T-helper 9 cell (primary cell): ENCODE measurements at places on chromosomes 5 and 9.

DNA sequence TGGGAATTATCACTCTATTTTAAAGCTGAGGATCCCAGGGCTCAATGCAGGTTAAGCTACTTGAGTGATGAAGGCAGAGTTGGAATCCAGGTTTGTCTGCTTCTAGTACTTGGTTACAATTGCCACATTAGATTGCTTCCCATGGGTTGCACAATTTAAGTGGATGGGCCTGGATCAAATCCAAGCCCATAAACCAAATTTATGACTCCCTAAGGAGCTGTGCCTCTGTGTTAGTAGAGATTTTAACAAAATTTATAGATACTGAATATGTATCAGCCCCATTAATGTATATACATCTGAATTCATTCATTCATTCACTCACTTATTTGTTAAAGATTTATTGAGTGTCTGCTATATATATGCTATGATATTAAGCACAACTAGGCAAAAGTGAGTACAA lies 332.3 kb upstream of the KLF9 start:
- DNase-seq, result no peak

- DNase-seq, result no peak
These were observed 72.0 kb downstream of the RETREG1 start for GRCh38 chr5:16544607-16545374.

DNA sequence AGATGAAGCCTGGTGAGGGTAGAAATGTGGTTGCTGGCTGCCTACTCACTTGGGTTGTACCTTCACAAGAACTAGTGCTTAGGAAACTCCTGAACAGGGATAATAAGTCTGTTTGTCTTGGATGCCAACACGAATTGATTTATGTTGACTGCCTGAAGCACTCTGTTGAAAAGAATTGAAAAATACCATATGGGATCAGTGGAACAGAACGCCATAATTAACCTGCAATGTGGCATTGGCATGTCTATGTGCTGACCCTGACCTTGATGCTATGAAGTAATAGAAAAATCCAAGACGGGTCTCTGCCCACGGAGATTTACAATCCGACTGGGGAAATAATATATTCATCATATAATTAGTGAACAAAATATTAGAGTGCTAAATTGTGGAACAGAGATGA lies 10.5 kb downstream of the LIX1 start:
- DNase-seq, result no peak

GRCh38 chr9:70617033-70617828 lies 202.8 kb upstream of the KLF9 start:
- no peak for DNase-seq

GRCh38 chr9:17031546-17031945 lies 103.3 kb upstream of the CNTLN start:
- DNase-seq, result no peak

- DNase-seq, result no peak
These were observed 274.0 kb upstream of the CDH9 start for GRCh38 chr5:27312291-27312893.

- DNase-seq, result no peak
These were observed 45.1 kb upstream of the TESK1 start for GRCh38 chr9:35559792-35560530.

GRCh38 chr5:169980418-169981053 lies at the start of gene INSYN2B:
Gene INSYN2B (minus strand): TSS chr5:169980495. CDS start chr5:169883898, 96,597 bp downstream.
- DNase-seq, result no peak

GRCh38 chr9:92402360-92402759 lies 2.0 kb downstream of the OGN start:
- DNase-seq, result no peak

DNA sequence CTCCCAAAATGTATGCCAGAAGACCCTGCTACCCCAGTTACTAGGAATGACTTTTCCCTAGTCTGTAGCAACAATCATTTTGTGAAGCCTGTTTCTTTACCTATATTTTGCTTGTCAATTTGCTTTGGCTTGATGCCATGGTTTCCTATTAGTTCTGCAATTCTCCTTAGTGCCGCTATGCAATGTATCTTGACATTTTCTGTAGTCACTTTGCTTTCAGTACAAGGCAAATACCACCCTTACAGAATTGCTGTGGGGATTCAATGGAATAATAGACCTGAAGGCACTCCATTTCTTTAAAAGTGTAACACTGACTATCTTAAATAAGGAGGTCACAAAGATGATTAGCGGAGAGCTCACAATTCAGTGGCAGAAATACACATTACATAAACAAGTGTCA lies 291.1 kb downstream of the NR2F1-AS1 start:
- no peak for DNase-seq

GRCh38 chr9:113790093-113790492 lies 86.0 kb upstream of the ZNF618 start:
- DNase-seq, result no peak

- DNase-seq, result no peak
These were observed 1006.9 kb upstream of the CTNND2 start for GRCh38 chr5:12911156-12911555.

- no peak for DNase-seq
These were observed 49.7 kb downstream of the MYO10 start for GRCh38 chr5:16886366-16886736.

DNA sequence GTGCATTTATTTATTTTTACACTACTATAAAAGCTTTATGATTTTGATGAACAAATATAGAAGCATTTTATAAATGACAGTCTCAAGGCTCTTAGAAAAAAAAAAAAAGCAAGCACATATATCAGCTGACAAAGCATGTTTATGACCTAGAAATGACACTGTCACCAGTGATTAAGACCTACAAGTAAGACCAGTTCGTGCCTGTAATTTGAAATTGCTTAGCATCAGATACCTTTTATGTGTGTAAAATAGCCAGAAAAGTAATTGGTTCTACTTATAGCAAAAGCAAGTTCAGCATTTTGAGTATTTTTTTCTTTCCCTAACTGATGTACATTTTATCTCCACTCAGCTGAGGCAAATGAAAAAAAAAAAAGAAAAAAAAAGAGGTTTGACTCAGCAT lies 808.4 kb downstream of the CDH18 start:
- no peak for DNase-seq

DNA sequence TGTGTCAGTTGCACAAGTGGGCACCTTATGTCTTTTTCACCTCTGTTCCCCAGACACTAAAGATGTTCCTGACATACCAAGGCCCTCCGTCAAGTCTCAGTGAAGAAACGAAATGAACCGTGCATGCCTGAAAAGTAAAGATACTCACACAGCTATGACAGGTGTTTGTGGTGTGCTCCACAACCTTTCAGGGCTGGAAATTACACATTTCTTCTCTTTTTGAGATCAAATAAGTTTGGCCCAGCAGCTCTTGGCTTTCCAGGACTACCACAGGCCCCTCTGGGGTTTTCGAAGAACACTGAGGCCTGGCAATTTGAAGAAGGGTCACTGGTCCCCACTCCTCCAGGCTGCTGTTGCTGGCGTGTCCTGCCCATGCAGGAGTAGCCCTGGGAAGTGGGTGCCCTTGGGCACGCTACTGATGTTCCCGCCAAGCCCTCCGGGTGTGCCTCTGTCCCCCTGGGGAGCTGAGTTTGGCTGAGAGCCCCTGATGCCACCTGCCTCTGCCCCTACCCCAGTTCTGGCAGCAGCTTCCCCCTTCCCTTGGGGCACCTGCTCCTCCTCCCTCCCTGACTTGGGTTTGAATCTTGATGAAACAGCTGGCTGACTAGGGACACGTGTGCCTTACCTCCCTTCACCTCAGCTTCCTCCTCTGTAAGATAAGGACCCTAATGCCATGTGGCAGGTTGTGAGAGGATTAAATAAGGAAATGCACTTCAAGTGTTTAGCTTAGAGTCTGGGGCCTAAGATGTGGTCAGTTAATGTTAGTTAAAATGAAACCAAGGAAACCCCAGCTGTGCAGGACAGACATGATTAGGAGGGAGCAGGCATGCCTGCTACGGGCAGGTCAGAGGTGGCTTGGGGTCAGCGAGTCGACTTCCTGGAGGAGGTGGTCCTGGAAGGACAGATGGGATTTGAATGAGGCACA lies 49.1 kb upstream of the GADD45G start:
- DNase-seq, result no peak

GRCh38 chr5:169817031-169817430 lies 163.3 kb downstream of the INSYN2B start:
- no peak for DNase-seq

- no peak for DNase-seq
These were observed 123.5 kb downstream of the TSSK1B start for GRCh38 chr5:113311301-113311700.

DNA sequence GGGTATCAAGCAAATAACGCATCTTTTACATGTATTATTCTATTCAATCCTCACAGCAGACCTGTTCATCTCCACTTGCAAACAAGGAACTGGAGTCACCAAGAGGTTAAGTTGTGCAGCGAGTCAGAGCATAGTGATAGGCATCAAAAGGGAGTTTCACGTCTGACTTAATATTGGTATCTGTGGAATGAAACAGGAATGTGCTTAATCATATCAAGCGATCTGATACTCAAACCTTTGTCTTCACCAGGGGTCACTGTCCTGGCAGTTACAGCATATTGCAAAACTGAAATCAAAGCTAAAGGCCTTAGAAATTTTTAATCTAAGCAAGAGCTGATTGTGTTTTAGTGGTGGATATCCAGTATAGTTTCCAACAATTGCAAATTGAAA lies 271.6 kb downstream of the PLK2 start:
- no peak for DNase-seq

GRCh38 chr5:140329739-140330481 lies 16.5 kb downstream of the HBEGF start:
- DNase-seq, result no peak

DNA sequence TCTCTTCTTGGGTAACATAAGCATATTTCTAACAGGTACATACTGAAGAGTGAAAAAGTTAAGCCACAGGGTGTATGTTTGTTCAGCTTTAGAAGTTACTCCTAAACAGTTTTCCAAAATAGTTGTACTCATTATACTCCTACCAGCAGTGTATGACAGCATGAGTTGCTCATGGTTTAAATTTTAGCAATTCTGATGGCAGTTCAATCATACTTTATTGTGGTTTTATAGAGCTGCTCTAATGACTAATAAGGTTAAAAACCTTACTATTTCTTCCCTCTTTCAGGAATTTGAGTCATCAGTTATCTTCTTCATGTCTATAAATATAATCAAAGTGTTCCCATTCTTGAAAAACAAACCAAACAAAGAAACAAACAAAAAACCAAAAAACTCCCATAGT lies 81.5 kb downstream of the CAAP1 start:
- no peak for DNase-seq

GRCh38 chr5:60274747-60275146 lies 381.2 kb upstream of the PDE4D start:
- no peak for DNase-seq

- DNase-seq, result no peak
These were observed 18.1 kb downstream of the ANKS6 start for GRCh38 chr9:98778251-98778650.

- DNase-seq, result no peak
These were observed 14.4 kb upstream of the CDC20B start for GRCh38 chr5:55187370-55187769.

- DNase-seq, result no peak
These were observed 8.3 kb downstream of the HNRNPH1 start for GRCh38 chr5:179615203-179615602.

DNA sequence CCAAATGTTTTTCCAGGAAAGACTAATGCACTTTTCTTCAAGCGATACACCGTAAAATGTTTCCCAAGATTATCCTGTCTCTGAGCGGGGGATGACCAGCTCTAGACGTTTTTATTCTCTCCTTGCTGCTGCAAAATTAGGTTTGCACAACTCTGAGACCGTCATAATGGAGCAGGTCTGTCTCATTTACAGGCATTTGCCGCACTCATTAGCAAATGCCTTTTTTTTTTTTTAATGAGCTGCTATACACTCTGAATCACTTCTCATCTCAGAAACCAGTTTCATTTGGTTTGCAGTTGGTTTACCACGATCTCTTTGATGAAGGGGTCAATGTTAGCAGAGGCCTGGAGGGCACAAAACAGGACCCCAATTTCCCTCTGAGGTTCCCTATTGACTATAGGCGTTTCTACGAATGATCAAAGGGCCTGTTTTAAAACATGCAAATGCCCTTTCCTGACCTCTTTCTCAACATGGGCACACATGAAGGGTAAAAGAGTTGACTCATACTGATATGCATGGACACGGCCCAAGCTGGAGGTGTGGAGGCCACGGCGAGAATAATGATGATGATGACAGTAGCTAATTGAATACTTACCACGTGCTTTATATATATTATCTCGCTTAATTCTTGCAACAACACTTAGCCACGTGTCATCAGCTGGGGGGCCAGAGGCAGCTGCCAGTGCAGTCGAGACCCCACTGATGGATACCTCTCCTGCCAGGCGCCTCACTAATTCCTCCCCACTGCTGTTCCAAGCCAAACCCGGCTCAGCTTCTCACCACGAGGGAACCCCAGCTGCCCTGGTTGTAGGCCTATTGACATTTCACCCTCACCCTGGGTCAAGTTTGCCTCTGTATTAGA lies 89.9 kb upstream of the PTCH1 start:
- no peak for DNase-seq

GRCh38 chr5:33338336-33339110 lies 102.2 kb upstream of the TARS1 start:
- DNase-seq, result no peak

GRCh38 chr5:148029131-148029530 lies 34.6 kb upstream of the SPINK5 start:
- DNase-seq, result no peak

- DNase-seq, result no peak
These were observed 2309.8 kb upstream of the WWC1 start for GRCh38 chr5:165981671-165982070.

- DNase-seq, result no peak
These were observed 9.2 kb downstream of the REEP2 start for GRCh38 chr5:138448070-138448469.

- DNase-seq, result no peak
These were observed 31.2 kb downstream of the ZNF618 start for GRCh38 chr9:113907282-113907681.

DNA sequence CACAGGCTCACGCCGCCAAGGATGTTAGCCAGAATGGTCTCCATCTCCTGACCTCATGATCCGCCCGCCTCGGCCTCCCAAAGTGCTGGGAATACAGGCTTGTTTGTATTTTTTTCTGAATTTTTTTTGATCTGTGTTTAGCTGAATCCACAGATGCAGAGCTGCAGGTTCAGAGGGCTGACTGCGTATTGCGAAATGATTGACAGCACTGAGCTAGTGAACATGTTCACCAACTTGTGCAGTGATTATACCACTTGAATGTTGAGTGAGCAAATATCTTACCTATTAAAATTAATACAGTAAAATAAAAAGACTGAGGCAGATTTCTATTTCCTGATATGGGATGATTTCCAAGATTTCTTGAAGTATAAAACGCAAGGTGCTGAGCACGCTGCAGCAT lies 123.1 kb upstream of the PHYKPL start:
- no peak for DNase-seq

GRCh38 chr5:77259476-77259875 lies 49.0 kb downstream of the PDE8B start:
- DNase-seq, result no peak

GRCh38 chr5:157533011-157533481 lies 42.5 kb downstream of the ADAM19 start:
- DNase-seq, result no peak

- no peak for DNase-seq
These were observed 7.2 kb upstream of the ADGRV1 start for GRCh38 chr5:90551376-90551775.

DNA sequence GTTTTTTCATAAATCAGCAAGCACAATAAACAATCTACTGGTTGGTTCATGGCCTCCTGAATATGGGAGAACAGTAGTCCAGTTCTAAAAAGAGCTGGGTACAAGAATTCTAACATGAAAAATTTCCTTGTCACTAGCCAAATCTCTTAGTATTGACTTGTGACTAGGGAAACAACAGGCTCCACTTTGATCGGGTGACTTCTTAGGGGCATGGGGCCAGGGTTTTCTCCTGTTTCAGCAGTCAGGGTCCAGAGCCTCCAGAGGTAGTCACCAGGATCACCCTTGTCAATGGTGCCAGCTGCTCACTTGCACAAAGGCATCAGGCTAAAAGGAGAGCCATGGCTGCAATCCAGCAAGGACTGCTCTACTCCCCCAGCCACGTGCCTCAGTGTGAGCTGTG lies 38.1 kb downstream of the LPAR1 start:
- DNase-seq, result no peak
